SJSA1 (cell line): ENCODE measurements at places on chromosomes 6 and 20. TPM values are rescaled to one million over a fixed set of nuclear protein-coding genes. Genes with fewer than 3 reads are reported as not detected.

Gene SLC32A1
- not detected in 2 replicates for total RNA-seq

Gene KCNK5
- not detected in 2 replicates for total RNA-seq

Gene RALGAPA2
- 5.9 and 7.5 TPM in 2 replicates for total RNA-seq

Gene GNMT
- 0.58 TPM in 1 of 2 replicates, not detected in the other for total RNA-seq

Gene C20orf144
- total RNA-seq, result 0.18 TPM in 1 of 2 replicates, not detected in the other

Gene TRAPPC3L
- total RNA-seq, result 0.06 TPM in 1 of 2 replicates, not detected in the other

DNA sequence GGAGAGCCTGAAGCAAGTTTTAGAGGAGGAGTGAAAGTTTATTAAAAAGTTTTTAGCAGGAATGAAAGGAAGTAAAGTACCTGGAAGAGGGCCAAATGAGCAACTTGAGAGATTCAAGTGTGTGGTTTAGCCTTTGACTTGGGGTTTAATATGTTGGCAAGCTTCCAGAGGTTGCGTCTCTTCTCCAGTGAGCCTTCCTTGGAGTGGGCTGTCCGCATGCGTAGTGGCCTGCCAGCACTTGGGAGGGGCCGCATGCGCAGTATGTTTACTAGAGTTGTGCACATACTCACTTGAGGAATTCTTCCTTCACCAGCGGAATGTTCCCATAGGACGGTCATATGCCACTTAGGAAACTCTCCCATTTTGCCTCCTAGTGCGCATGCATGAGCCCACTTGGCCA, 235.2 kb downstream of the ALDH8A1 start:
- no peak for DNase-seq

GRCh38 chr6:38169221-38169976, 349.9 kb downstream of the ZFAND3 start:
- DNase-seq, result no peak

DNA sequence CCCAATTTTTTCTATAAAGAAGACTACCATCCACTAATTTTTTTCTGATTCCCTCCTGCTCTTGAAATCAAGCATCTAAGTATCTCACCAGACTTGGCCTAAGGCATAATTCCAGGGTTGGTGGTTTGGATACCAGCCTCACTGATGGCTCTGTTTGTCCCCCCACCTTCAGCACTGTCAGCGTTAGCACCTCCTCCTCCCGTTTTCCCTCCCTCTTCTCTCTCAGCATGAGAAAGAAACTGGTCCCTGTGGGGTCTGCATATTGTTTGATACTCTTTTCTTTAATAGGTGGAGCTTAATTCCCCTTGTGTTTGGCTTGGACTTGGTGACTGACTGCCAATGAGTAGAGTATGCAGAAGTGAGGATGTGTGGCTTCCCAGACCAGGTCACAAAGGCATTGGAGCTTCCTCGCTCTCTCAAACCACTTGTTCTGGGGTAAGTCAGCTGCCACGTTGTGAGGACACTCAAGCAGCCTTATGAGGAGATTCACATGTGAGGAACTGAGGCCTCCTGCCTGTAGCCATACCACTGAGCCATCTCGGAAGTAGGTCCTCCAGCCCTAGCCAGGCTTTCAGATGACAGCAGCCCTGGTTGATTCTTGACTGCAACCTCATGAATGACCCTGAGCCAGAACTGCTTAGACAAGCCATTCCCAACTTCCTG, 65.2 kb downstream of the RIOK1 start:
- no peak for DNase-seq

DNA sequence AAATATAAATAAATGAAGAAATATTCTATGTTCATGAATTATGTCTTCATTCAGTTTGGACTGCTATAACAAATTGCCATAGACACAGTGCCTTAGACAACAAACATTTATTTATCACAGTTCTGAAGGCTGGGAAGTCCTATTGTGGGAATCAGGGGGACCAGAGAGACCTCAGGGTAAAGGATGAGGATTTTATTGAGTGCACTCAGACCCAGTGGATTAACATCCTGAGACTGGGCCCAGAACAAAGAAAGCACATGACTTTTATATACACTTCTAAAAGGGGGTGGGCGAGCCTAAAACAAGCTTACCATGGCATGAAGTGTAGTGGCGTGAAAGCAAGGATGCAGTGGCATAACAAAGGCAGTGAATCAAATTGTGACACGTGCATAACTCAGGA, 26.9 kb upstream of the CBLN4 start:
- no peak for DNase-seq

GRCh38 chr6:40409716-40410397, 177.3 kb downstream of the LRFN2 start:
- DNase-seq, result no peak

GRCh38 chr20:43833511-43834395, 80.9 kb upstream of the TOX2 start:
- no peak for DNase-seq

DNA sequence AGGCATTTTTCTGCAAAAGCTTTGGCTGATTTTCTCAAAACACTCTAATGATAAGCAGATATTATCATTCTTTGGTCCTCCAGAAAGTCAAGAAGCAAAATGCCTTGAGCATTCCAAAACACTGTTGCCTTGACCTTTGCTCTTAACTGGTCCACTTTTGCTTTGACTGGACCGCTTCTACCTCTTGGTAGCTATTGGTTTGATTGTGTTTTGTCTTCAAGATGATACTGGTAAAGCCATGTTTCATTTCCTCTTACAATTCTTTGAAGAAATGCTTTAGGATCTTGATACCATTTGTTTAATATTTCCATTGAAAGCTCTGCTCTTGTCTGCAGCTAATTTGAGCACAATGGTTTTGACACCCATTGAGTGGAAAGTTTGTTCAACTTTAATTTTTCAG, 35.6 kb upstream of the SDHAF4 start:
- no peak for DNase-seq

GRCh38 chr6:43728586-43728985, 41.0 kb upstream of the MRPS18A start:
- no peak for DNase-seq

- DNase-seq, result no peak
These were observed 61.7 kb downstream of the ESF1 start for GRCh38 chr20:13723011-13723410.

GRCh38 chr20:63015662-63016361, 9.0 kb upstream of the BHLHE23 start:
- no peak for DNase-seq

GRCh38 chr6:80209430-80209829, 103.0 kb downstream of the BCKDHB start:
- DNase-seq, result no peak

DNA sequence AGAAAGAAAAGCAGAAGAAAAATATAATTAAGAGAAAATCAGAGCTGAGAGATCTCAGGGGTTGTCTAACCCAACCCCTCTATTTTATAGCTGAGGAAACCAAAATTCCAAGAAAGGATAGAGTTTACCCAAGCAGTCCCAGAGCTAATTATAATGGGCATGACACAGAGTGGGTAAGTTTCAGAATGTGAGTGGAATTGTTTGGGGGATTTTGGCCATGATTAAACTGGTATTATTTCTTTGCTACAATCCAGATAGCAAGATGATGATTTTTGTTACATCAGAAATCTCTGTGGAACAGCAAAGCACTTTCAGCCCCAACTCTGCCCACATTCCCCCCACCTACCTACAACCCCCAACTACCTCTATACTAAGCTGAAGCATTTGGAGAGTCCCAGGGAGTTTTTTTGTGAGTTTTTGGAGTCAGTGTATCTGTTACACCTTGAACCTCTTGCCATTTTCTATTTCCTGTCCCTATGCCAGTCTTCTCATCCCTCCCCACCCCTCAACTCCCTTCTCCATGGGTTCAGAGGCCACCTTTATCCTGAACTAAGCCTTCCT, 24.7 kb downstream of the POFUT1 start:
- no peak for DNase-seq

DNA sequence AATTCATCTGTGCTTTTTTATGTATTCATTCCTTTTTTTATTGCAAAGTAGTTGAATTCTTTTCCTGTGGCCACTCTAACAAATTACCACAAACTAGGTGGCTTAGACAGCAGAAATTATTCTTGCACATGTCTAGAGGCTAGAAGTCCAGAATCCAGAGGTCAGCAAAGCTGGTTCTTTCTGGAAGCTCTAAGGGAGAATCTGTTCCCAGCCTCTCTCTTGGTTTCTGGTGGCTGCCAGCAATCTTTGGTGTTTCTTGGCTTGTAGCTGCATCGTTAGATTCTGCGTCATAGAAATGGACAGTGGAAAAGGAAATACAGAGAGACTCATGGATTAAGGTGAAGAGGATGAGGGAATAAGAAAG, 39.3 kb downstream of the GSTA2 start:
- no peak for DNase-seq

- DNase-seq, result no peak
These were observed 65.0 kb upstream of the SUPT3H start for GRCh38 chr6:45442716-45443115.

GRCh38 chr6:167306401-167306998, 15.4 kb downstream of the UNC93A start:
- DNase-seq, result peak; percentile 44

- DNase-seq, result no peak
These were observed 36.3 kb upstream of the IBTK start for GRCh38 chr6:82283771-82284410.

DNA sequence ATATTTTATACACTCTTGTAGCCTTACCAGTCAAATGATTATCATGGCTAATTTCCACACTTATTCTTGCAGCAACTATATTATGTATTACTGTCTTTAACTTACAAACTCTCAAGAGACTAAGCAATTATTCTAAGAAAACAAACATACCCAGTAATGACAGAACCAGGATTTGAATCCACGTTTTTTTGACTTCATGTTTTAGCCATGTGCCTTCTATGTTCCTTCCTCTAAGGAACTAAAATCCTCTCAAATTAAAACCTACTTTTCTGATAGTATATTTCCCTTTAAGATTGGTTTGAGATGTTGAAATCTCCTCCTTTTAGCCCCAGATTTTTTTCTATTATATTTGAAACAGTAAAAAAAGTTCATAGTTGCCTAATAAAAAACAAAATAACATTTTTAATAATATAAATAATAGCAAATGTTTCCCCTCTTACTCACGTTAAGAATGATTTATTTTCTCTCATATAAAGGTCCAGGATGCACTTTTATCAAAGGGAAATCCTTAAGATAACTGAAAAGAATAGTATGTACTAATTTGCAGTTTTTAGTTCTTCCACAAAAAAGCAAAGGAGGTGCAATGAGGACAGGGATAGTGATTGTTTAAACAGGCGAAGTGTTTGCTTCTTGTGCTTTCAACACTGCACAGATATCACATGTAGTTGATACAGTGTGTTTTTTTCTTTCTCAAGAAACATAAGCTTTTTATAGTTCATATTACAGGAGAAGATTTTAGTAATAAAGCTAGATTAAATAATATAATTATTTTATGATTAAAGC, 54.0 kb downstream of the VTA1 start:
- no peak for DNase-seq

DNA sequence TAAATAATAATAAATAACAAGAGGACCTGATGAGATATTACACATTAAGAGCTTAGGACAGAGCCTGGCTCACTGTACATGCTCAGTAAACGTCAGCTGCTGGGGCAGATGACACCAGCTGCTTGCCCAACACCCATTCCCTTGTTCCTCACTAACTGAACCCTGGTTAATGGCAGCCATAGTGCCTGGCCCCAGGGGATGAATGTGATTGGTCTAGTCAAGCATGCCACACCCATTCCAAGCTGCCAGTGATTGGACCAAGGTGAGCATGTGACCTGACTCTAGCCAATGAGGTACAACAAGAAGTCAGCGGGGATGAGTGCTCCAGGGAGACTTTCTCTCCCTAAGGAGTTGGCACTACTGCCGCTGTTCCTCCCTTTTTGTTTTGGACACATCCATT, 85.1 kb upstream of the PTPN1 start:
- DNase-seq, result no peak

DNA sequence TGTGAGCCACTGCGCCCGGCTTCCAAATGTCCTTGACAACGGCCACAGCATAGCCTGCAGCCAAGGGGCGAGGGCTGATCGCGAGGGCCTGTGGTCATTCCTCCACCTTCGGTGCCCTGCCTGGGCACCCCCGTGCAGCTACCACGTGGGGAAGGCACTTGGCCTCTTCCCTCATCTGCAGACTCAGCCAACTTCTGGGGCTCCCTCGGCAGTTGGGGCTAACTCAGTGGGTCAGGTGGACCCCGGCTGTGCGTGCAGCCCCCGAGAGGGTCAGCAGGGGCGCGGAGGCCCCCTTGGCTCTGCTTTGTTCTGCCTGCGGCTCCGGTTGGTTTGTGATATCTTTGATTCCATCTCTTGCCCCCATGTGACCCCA, 52.9 kb upstream of the BHLHE23 start:
- no peak for DNase-seq

DNA sequence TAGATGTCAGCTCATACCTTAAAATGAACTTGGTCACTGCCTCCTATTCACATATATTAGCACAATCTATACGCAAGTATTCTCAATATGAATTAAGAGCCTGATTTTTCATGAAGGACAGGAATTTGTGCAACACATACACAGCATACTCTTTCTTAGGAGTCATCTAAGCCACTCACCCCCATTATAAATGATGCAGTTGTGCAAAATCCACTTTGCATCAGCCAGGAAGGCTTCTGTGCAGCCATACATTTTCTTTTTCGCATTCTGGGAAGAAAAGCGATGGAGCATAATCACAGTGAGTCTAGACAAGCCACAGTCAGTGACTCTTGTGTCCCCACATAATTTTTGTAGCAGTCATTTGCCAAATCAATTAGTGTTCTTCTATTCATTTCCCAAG, 66.5 kb downstream of the ZMYND8 start:
- no peak for DNase-seq

DNA sequence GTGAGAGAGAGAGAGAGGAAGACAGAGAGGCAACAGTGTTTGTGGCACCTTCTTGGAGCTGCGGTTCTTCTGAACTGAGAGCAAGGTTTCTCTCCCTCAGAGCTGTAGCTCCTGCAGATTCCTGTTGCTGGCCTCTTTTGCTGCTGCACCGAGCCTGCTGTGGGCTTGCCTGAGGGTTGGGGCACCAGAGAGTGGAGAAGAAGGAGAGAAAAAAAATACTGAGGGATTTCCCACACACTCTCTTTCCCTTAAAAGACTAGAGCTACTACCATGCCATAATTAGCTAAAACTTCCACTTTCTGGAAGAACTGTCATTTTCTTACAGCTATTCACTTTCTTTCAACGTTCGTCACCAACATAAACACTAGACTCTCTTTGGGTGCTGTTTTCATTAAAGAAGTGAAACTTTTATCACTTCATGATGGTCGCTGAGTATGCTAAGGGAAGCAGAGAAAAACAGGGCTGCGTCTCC, 18.2 kb upstream of the ECI2 start:
- DNase-seq, result no peak

- DNase-seq, result no peak
These were observed 36.7 kb downstream of the EBF4 start for GRCh38 chr20:2729251-2729713.

- no peak for DNase-seq
These were observed 26.1 kb downstream of the ZNF311 start for GRCh38 chr6:28978959-28979561.
